Chondrocyte (in vitro differentiated cells): ENCODE measurements at places on chromosomes 12 and 14. TPM values are rescaled to one million over a fixed set of nuclear protein-coding genes. Genes with fewer than 3 reads are reported as not detected.

Gene CLEC14A
- total RNA-seq: not detected in 3 replicates

DNA sequence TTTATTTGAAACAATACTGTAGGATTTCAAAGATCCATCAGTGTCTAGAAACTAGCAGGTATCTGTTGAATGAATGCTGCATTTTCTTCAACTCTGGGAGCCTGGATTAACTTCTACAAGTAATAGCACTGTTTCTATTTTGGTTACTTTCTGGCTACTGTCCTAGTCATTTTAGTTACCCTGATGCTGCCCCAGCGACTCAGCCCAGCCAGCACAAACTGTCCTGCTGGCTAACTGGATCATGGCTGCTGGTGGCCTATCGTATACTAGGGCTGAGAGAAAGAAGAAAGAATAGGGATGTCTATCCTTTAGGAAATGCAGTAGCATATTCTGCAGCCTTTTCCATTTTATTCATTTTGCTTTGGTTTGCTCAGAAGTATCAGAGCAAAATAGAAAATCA lies 53.9 kb downstream of the NTN4 start:
- no peak overlapping the region for H3K4me3 ChIP-seq
- peaks cover 64% of the 10 kb centered on the region for H3K4me1 ChIP-seq
- H3K27ac ChIP-seq: no peak overlapping the region
- peaks cover 21% of the 10 kb centered on the region for H3K36me3 ChIP-seq
- H3K27me3 ChIP-seq: no peaks in the 10 kb centered on the region

DNA sequence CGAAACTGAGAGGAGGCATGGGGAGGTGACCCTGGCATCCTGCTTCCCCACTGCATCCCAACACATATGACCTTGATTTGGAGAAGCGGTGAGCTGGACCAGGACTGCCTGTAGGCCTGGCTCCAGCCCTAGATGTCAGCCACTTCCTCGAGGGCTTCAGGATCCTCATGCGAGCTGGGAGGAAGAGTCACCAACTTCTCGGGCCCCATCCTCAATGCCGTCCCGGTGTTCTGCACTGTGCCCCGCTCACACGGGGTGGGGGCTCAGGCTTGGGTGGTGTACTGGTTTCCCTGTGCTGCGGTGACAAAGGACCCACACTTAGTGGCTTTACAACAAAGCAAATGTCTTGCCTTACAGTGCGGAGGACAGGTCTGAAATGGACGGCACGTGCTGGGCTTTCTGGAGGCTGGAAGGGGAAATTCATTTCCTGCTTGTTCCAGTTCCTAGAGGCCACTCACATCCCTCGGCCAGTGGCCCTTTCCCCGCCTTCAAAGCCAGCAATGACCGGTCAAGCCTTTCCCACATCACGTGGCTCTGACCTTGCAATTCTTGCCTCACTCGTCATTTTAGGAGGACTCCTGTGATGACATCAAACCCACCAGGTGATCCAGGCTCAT lies 298.1 kb upstream of the RTL1 start:
- H3K4me3 ChIP-seq: no peak overlapping the region
- no peaks in the 10 kb centered on the region for H3K27me3 ChIP-seq
- peak; percentile 83 for DNase-seq
- H3K4me1 ChIP-seq: no peaks in the 10 kb centered on the region
- H3K36me3 ChIP-seq: peaks cover 2% of the 10 kb centered on the region

GRCh38 chr12:113393749-113394148 lies 9.9 kb downstream of the SDS start:
- peaks cover 11% of the 10 kb centered on the region for H3K27me3 ChIP-seq
- peaks cover under 1% of the 10 kb centered on the region for H3K36me3 ChIP-seq
- H3K27ac ChIP-seq: no peak overlapping the region
- DNase-seq: no peak
- no peaks in the 10 kb centered on the region for H3K4me1 ChIP-seq

- DNase-seq: peak; percentile 86
- no peaks in the 10 kb centered on the region for H3K36me3 ChIP-seq
- peak overlapping the region; percentile 69 for H3K27ac ChIP-seq
These were observed 10.6 kb upstream of the LBHD2 start for GRCh38 chr14:103073367-103073875.

GRCh38 chr12:2195085-2195484 lies 142.3 kb downstream of the CACNA1C start:
- no peak for DNase-seq
- H3K36me3 ChIP-seq: peaks cover 5% of the 10 kb centered on the region
- H3K27me3 ChIP-seq: no peaks in the 10 kb centered on the region

DNA sequence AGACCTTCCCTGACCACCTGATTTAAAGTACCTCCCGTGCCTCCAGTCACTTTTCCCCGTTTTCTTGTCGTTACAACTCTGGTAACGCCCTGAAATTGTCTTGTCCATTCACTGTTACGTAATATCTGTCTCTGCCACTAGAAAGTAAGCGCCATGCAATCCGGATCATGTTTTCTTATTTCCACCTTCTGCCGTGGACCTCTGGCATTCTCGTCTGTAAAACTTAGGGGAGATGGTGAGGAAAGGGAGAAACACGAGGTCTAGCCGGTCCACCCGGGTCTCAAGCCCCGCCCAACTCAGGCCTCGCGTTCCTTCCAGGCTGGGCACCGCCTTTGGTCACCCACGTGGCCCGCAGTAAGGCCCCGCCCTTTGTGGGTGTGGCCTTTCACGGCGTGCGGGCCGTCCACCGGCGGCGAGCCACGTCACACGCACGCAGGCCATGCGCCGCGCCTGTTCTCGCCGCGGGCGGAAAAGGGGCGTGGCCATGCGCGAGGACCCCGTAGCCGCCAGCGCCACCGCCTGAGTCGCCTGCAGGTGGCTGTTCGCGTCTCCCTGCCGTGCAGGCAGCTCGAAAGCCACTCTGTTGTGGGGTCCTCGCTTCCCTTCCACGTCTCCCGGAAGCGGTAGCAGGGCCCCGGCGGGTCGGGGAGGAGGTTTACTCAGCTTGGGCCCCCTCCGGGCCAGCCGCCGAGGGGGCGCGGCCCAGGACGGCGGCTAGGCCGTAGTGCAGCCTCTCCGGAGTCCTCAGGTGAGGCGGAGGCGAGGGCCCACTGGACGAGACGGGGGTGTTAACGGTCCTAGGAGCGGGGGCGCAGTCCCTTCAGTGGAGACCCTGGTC lies at the start of gene GOLGA5:
GOLGA5 (plus strand) TSS at position 597 of the 838 bp plus-strand sequence. CDS start 3,133 bp downstream, outside the sequence.
- H3K4me3 ChIP-seq: peak within 1 kb of the TSS; percentile 96
- H3K36me3 ChIP-seq: peaks cover 19% of the 10 kb centered on the region
- H3K4me1 ChIP-seq: peaks cover 27% of the 10 kb centered on the region
- DNase-seq: peak; percentile 99
- no peaks in the 10 kb centered on the region for H3K27me3 ChIP-seq
- peak within 1 kb of the TSS; percentile 96 for H3K27ac ChIP-seq

GRCh38 chr14:36021591-36022320 lies 154.8 kb downstream of the PTCSC3 start:
- H3K27ac ChIP-seq: no peak overlapping the region
- H3K36me3 ChIP-seq: no peaks in the 10 kb centered on the region
- H3K27me3 ChIP-seq: peaks cover 33% of the 10 kb centered on the region
- no peak overlapping the region for H3K4me3 ChIP-seq
- DNase-seq: no peak

DNA sequence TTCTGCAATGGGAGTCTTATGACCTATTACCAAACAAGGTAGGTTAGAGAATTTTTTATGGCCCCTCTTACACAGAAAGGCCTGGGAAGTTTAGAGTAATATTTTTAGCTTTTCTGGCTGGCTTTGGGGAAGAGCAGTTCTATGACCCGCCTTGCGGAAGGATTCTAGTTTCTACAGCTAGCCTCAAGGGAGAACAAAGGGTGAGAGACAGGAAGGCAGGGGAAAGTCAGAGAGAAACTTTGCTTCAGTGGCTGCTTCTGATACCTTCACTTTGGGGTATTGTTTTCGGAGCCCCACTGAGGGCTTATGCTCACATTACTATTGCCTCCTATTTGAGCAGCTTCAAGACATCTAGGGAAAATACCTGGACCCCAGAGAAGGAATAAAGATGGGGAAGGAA lies 80.7 kb upstream of the NUDT4 start:
- no peak for DNase-seq
- H3K27ac ChIP-seq: no peak overlapping the region
- H3K4me3 ChIP-seq: no peak overlapping the region
- peaks cover 11% of the 10 kb centered on the region for H3K4me1 ChIP-seq
- no peaks in the 10 kb centered on the region for H3K27me3 ChIP-seq
- H3K36me3 ChIP-seq: no peaks in the 10 kb centered on the region
